Right lung (tissue), 10 donors: ENCODE measurements at places on chromosomes 3 and 15. TPM values are rescaled to one million over a fixed set of nuclear protein-coding genes. Genes with fewer than 3 reads are reported as not detected.

The CCDC39 gene
- polyA plus RNA-seq, result 5.9 TPM

The PLXND1 gene
- 203 TPM for polyA plus RNA-seq

The PLA2G4E gene
- 0.07 TPM for polyA plus RNA-seq

The FBXL22 gene
- 3.5 TPM for polyA plus RNA-seq

The APBA2 gene
- polyA plus RNA-seq, result 10.3 TPM

The ROBO2 gene
- 59.9 TPM for polyA plus RNA-seq

The FEZF2 gene
- polyA plus RNA-seq, result not detected

The CYP8B1 gene
- 0.17 TPM for polyA plus RNA-seq

The SPRED1 gene
- polyA plus RNA-seq, result 38.4 TPM

The KNL1 gene
- polyA plus RNA-seq, result 9.3 TPM

The PCSK6 gene
- polyA plus RNA-seq, result 25.5 TPM

The IGSF11 gene
- polyA plus RNA-seq, result 0.61 TPM

The EPHB3 gene
- 17.7 TPM for polyA plus RNA-seq

The CNOT10 gene
- polyA plus RNA-seq, result 52.4 TPM

The SPINK8 gene
- not detected for polyA plus RNA-seq

The PXK gene
- 24.2 TPM for polyA plus RNA-seq

The TMC3 gene
- 0.25 TPM for polyA plus RNA-seq

The TMEM40 gene
- 2.3 TPM for polyA plus RNA-seq

The TATDN2 gene
- 36.1 TPM for polyA plus RNA-seq
